Kidney capillary endothelial cell (primary cell): ENCODE measurements at places on chromosomes 16 and 17.

DNA sequence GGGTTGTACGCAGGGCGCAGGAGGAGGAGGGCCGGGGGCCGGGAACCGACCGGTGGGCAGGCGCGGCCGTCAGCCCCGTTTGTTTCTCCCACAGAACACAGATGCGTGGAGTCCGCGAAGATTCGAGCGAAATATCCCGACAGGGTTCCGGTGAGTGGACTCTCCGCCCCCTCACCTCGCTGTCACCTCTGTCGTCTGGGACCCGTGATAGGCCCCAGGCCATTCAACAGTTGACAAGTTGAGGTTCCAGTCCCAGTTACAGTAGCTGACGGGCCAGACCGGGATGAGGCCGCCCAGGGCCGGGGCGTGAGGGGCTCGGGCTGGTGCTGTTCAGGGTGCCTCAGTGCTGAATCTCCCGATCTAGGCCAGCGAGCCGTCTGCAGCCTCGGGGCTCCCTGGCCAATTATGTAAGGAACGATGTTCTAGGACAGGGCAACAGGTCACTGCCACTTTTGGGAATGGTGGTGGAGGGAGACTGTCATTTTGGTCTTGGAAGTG is 628 bp downstream of the GABARAPL2 start:
- no peak for DNase-seq

DNA sequence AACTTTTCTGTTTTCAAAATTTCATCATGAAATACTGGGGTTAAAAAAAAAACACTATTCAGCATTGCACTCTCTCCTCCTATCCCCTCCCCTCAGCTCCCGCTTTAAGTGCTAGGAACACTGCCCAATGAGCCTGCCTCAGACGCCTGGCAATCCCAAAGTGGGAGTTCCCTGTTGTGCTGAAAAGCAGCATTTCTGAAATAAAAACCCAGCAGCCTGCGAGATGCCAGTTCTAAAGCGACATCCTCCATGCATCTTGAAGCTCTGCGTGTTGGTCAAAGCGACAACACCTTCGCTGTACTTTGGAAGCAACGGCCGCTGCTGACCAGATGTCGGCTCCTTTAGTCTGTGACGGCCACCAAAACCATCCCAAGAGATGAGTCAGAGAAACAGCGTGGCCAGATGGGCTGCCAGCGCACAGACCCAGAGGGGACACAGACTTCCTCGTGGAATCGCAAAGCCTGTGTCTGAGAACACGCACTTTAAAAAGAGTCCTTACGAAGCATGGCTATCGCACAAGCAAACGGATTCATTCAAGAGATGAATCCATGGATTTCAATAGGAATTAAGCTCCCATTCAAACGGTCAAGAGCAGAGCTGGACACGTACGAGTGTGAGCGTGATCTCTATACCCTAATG is 32.8 kb downstream of the FBXO31 start:
- no peak for DNase-seq

DNA sequence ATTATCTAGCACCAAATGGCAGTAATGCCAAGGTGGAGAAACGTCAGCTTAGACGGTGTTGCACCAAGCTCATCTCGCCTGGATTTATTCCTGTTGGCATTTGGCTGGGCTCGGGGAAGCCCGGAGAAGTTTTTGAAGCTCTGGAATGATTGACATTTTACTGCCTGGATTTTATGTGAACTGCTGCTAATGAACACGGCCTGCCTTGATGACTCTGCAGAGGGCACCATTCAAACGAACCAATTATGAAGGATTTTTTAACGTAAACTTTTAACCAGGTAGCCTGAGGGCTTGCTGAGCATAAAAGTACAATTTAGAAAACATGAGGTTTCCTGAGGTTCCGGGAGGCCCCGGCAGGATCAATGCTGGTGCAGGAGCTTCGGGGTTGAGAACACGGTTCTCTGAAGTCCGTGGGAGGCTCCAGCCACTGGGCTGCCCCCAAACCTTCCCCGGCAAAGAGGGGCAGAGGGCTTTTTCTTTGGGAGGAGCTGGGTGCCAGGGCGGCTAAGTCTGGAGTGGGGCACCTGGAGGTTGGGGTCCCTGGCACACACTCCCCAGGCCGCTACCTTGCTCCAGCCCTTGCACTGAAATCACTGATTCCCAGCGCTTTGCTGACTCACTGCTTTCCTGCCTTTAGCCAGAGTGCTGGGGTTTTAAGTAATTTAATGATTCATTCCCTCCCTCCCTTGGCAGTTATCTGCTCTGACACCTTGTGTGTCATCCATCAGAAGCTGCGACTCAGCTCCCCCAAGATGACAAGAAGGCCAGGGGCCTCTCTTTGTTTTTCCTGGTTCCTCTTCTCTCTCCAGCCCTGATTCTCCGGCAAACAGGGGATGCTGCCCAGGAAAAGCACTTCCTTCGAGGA is 161.2 kb upstream of the IRX3 start:
- peak; percentile 15 for DNase-seq

GRCh38 chr17:66177048-66177447 is 14.9 kb downstream of the CEP112 start:
- no peak for DNase-seq

DNA sequence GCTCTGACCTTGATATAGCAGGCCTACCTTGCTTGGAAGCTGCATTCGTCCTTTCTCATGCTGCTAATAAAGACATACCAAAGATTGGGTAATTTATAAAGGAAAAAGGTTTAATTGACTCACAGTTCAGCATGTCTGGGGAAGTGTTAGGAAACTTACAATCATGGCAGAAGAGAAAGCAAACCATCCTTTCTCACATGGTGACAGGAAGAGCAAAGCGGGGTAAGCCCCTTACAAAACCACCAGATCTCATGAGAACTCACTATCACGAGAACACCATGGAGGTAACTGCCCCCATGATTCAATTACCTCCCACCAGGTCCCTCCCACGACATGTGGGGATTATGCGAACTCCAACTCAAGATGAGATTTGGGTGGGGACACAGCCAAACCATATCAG is 6.0 kb upstream of the MAPT start:
- DNase-seq: no peak
